Coronary artery (tissue), 2 donors: ENCODE measurements at places on chromosomes 6 and 20.

- DNase-seq = no peak
These were observed 159.2 kb upstream of the ARID1B start for GRCh38 chr6:156617941-156618340.

DNA sequence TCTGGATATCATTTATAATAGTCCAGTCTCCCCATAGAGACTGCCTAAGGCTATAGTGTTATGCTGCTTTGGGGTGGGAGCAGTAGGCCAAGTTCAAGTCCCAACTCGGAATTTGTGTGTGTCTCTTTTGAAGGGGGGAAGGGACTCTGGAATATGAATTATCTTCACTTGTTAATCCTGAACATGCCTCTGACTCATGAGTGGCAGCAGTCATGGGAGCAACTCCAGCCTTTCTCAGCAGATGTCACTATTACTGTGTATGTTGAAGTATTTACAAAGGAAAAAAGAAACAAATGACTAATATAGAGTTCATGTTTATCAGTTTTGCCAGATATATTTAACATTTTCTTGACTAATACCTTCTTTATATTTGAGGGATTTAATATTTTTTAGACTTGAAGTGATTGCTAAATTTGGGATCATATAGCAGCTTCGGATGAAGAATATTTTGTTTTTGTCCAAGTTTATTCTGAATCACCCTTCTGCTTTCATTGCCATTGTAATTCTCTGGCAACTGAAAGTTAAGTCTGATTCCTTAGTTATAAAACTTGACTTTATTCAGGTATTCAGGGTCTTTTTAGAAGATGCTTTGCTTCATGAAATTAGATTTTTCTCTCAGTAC is 23.4 kb downstream of the FAM217A start:
- no peak for DNase-seq

GRCh38 chr6:6788394-6789032 is 200.0 kb downstream of the LY86 start:
- no peak for DNase-seq

DNA sequence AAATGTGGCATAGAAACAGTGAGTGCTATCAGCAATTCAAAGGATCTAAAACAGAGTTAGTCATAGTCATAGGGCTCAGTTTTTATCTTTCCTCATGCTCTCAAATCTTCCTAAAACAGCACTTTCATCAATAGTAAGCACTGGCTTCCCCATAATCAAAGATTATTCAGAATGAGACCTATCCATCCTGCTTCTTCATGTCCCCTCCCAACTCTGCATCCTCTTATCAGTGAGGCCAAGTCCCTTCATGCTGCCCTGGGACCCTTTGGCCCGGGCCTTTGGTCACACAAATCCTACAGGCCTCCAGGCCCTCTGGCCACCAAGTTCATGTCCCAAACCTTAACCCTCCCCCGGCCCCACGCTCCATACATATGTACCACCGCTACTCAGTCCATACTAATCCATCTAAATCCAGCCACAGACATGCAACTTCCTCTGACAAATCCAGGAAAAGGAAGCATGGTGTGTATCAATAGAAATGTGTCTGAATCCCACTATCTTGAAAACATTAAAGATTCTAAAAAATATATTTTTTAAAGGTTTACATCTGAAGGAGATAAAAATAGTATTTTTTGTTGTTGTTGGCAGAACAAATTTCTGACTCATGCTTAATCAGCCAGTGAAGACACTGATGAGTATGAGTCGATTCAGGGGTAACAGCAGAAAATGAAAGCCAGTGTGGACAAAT is 143.5 kb downstream of the PDE7B start:
- DNase-seq = no peak

GRCh38 chr6:16921399-16922110 is 160.3 kb upstream of the ATXN1 start:
- no peak for DNase-seq

- DNase-seq = no peak
These were observed 126.8 kb downstream of the MAP3K7 start for GRCh38 chr6:90460051-90460450.

DNA sequence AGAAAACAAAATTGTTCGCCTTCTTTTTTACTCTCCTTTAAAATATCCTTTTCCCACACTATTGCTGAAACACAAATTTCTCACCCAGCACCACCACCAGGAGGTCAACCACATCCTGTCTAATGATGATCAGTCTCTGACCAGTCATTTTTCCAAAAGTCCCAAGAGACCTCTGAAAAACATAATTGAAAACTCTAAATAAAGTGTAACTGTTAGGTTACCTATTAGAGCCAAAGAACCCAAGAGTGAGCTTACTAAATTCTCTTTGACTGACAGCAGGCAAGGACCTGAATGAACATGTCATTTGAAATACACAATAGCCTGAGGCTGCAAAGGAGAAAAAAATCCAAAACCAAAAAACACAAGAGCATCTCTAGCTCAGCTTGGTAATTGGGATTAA is 735.4 kb downstream of the CBLN4 start:
- DNase-seq = no peak

- no peak for DNase-seq
These were observed 6.7 kb upstream of the TAAR5 start for GRCh38 chr6:132596201-132596600.

GRCh38 chr20:32040142-32040953 is 11.7 kb upstream of the HCK start:
- no peak for DNase-seq
